ENCODE measurements at places on chromosomes 7 and 10.

DNA sequence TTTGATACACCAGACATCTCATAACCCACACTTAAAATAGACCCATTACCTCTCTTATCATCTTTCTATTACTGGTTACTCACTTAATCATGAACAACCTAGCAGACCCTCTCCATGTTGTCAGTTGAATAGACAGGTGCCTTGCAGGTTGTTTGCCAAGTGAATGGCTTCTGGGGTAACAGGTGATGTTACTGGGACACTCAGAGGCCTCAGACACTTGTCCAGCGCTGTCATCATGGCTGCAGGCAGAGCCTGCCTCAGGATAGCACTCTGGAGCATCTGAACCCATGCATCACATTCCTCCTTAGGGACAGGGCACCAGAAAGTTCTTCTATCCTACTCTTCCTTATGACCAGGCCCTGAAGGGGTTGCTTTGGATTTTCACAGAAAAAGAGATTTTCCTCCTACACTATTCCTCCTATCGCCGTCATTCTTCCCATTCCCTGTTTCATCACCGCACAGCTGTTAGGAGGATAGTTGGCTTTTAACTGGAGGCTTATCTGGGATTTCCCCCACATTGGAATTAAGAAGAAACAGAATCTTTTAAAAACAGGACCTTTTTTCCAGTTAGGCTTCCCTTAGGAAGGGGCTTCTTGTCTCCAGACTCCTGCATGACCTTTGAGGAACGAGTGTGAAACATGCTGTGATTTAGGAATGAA lies 182.1 kb downstream of the VTI1A start:
- no peak for DNase-seq

DNA sequence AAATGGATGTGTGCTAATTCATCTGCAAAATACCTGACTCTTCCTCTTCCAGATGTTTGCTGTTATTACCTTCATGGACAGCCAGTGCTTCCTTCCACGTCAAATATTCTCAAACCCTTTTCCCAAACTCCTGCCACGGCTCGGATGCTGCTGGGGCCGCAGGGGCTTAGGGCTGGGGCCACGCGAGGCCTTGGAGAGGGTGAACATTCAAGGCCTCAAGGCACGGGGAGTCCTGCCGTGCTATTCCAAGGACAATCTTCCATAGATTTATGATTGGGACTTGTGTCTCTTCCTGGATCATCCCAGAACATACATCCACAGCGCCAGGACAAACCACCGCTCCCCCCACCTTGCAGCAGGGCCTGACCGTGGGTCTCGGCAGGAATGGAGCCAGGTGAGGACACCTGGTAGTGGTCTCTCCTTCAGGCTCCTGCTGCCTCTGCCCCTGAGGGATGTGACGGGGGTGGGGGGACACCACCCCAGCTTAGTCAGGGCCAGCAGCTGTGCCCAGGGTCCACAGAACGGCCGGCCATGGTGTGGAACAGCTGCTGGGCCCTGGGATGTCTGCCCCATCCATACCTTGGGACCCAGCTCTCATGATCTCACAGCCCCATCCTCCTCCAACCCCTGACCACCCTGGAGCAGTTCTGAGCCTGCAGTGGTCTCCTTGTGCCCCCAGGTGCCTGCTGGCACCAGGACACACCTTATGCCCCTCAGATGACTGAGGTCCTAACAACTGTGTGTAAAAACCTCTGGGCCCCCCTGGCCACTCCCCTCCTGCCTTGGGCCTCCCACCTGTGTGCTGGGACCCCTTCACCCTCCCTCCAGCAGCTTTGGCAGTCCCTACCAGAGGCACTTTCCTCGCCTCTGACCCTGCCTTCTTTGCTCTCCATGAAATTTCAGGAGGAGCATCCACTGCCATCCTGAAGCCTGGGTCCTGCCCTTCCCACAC lies 16.7 kb downstream of the VIPR2 start:
- DNase-seq, result no peak

DNA sequence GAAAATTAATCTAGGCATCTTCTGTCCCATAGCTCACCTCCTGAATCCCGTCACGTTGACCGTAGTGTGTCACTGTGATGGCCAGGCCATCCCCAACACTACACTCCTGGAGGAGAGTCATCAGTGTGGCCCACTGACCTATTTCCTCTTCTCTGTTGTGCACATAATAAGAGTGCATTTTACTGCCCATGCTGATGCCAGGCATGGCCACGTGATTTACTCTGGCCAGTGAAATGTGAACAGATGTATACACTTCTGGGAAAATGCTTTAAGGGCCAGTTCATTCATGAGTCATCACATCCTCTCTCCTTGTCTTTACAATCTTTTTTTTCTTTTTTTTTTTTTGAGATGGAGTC lies 101.9 kb upstream of the PIP4K2A start:
- DNase-seq, result no peak

- peak; percentile 79 for DNase-seq
These were observed 1.2 kb upstream of the SGCE start for GRCh38 chr7:94656925-94657731.

GRCh38 chr7:50393547-50394252 lies 56.5 kb downstream of the FIGNL1 start:
- no peak for DNase-seq
